ENCODE measurements at places on chromosomes 3 and 15. TPM values are rescaled to one million over a fixed set of nuclear protein-coding genes. Genes with fewer than 3 reads are reported as not detected.

DNA sequence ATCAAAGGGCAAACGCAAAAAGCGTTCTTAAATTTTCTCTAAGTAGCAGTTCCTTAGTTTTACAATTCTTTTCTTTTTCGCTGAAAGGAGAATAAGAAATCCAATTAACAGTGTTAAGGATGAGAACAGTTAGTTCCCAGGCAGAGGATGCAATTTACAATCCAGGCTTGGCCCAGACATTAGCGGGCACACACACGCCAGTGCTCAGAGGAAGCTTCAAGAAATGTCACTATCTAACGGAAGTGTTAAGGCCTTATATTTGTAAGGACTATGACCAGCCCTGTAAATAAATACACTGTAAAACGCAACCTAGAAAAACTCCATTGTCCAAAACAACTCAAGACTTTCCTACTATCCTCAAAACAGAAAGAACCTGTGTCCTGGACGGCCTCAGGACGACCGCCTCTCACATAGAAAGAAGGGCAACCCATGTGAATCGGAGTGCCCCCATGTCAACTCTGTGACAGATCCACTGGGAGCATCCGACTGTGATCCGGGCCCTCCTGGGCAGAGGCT lies 1.3 kb downstream of the ACAP2 start:
- H3K27ac ChIP-seq: peak overlapping the region; percentile 95
- peaks cover 9% of the 10 kb centered on the region for H3K4me1 ChIP-seq
- peak; percentile 59 for DNase-seq
- no peaks in the 10 kb centered on the region for H3K27me3 ChIP-seq
- H3K36me3 ChIP-seq: no peaks in the 10 kb centered on the region

Gene HRG
- polyA plus RNA-seq: 0.30 TPM

Gene LRRIQ4
- polyA plus RNA-seq: 0.07 TPM

Gene SOX2
- polyA plus RNA-seq: 0.59 TPM

GRCh38 chr15:75058127-75058905 lies 34.9 kb downstream of the PPCDC start:
- H3K4me1 ChIP-seq: peaks cover 5% of the 10 kb centered on the region
- DNase-seq: no peak
- no peaks in the 10 kb centered on the region for H3K27me3 ChIP-seq

Gene STAB1
- polyA plus RNA-seq: 58.2 TPM

DNA sequence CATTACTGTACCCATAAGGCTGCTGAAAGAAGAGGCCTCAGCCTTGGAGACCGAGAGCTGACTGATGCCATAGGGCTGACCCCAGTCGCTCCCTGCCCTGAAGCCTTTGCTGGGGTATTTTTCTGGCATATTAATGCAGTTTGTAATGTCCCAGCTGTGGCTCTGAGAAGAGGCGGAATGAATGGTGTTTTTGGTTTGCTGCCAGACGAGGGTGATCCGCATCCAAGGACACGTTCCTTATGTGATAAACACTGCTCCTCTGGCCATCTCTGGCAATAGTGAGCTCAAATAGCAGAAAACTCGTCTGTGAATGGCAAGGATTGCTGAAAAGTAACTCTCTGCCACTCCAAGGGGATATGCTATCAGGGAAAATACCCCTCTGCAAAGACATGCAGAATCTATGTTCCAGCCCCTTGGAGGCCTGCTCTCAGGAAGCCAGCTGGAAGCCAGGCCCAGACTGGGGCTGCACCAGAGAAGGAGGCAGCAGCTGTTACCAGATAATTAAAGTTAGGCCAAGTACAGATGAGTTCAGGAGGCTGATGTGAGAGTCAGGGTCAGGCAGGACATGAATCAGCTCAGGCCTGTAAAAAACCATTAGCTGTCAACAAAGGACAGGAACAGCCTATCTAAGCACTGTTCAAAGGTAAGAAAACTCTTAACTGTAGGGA lies 28.9 kb upstream of the KLHL6 start:
- no peaks in the 10 kb centered on the region for H3K36me3 ChIP-seq
- peak overlapping the region; percentile 86 for H3K27ac ChIP-seq
- peaks cover 36% of the 10 kb centered on the region for H3K4me1 ChIP-seq
- no peaks in the 10 kb centered on the region for H3K27me3 ChIP-seq
- H3K4me3 ChIP-seq: no peak overlapping the region

All from muscle of leg (tissue), 16 donors.